Kasumi-1 (cell line): ENCODE measurements at places on chromosomes 16 and 17.

DNA sequence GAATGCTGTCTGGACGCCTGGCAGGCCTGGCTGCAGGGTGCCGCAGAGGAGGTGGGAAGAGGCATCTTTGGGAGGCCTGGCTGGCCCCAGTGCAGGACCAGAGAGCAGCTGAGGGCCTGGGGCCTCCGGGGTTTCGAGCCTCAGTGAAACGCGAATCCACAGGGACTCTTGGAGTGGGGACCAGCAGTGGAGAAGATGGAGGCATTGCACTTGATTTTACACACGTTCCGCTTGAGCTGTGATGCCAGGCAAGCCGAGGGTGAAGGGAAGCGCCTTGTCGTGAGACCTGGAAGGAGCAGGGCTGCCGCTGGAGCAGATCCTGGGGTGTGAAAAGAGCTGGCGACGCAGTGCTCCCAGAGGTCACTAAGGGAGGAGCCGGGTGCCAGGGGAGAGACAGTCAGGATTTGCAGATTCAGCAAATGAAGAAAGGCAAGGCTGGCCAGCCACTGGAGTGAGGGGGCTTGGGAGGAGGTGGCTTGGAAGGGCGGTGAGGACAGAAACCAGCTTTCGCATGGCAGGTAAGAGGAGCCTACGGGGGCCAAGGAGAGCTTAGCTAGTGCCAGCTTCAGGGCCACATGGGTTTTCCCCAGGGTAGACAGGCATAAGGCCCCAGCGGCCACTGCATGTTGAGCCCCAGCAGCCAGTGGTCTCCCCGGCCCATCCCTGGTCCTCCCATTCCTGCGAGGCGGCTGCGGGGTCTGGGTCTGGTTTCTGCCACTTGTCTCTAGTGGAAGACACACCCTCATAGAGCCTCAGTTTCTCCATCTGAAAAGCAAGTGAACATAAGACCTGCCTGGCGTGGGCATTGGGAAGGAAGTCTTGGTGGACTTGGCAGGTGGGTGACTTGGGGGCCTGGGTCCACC is 175.2 kb upstream of the CHMP6 start:
- DNase-seq = no peak

GRCh38 chr16:67304020-67304419 is 22.5 kb downstream of the KCTD19 start:
- no peak for DNase-seq

- DNase-seq = no peak
These were observed 1504.5 kb downstream of the CDH11 start for GRCh38 chr16:63617047-63617989.

GRCh38 chr16:84967828-84968227 is 43.5 kb downstream of the ZDHHC7 start:
- no peak for DNase-seq

- no peak for DNase-seq
These were observed 37.8 kb downstream of the RGS9 start for GRCh38 chr17:65174974-65175373.

GRCh38 chr16:22214889-22215288 is 8.8 kb downstream of the EEF2K start:
- no peak for DNase-seq

DNA sequence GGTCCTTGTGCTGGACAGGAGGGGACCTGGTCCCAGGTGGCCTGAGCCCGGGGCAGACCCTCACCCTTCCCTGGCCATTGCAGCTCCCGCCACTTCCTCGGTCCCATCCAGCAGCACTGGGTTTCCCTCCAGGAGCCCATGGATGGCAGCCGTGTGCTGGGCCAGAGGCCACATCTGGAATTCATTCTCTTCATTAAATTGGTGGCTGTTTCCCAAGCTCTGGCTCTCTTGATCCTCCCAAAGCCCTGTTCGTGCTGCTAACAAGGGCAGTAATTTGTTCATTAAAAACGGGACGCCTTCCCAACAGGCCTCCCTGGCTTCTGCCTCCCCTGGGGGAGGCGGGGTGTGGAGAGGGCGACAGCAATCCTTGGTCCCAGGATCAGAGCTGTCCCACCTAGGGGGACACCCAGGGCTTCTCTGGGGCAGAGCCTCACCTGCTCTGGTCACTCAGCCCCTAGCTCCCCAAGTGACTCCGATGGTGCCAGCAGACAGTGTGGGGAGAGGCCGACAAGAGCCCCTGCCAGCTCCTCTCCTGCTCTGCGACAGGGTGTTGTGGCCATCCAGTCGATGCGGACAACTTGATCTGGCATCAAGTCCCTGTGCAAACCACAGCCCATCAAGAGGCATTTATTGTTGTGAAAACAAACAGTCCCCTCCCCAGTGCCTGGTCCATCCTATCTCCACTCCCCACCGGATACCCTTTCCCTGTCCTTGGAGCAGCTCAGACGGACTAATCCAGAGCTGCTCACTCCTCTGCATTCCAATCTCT is 44.0 kb downstream of the SDK2 start:
- DNase-seq = no peak

GRCh38 chr16:21103941-21104860 is 46.4 kb downstream of the DNAH3 start:
- no peak for DNase-seq

DNA sequence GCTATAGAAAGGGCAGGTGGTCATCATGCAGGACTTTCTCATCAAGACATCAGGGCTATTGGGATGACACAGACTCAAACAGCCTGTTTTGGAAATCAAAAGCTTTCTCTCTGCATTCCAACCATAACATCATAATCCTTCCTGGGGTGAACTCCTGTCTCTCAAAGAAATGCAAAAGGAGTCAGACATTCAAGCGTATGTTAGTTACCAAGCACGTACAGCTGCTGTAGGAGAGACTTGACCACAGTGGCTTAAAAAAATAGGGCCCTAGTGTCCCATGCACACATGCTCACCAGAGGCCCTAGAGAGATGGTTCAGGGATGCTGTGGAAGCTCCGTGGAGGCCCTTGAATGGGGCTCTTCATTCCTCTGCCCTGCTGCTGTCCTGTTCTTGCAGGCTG is 24.6 kb upstream of the FOXF1 start:
- DNase-seq = no peak
